Choroid plexus epithelial cell (primary cell): ENCODE measurements at places on chromosomes 2 and 18.

DNA sequence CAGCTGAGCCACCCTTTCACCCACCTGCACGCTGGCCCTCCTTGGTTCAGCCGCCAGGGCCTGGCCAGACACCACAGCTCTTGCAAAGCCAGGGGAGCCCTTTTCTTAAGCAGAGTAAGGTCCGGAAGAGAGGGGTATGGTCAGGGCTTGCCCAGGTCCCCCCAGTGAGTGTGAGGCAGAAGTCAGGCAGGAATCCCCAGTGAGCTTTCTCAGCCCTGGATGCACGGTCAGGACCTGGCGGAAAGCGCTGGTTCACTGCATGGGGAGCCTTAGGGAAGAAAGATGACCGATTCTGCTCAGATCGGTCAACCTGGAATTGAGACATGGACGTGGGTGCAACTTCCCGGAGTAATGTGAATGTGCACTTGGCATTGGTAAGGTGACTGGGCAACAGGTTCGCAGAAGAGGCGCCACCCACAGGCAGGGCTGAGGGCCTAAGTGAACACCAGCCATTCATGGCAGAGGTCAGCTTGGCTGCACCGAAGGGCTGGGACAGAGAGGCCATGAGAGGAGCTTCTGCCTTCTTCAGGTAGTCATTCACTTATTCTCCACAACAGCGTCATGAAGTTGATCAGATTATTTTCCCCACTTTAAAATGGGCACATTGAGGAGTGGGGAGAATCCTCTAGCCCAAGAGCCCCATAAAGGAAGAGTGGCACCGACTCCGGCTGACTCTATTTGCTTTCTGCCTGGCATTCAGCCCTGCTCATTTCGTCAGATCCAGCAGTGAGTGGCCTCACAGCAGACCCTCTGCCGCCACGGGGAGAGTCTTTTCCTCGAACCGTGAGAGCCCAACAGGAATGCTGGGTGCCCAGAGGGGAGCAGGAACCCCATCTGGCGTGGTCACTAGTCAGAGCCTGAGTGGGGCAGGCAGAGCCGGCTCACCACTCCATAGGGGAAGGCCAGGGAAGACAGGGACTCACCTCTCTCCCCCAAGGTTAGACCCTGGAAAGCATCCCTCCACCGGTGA lies 35.8 kb downstream of the SCTR start:
- no peak for DNase-seq

- no peak for DNase-seq
Measured at GRCh38 chr18:37254236-37254754, 311.3 kb downstream of the CELF4 start.

DNA sequence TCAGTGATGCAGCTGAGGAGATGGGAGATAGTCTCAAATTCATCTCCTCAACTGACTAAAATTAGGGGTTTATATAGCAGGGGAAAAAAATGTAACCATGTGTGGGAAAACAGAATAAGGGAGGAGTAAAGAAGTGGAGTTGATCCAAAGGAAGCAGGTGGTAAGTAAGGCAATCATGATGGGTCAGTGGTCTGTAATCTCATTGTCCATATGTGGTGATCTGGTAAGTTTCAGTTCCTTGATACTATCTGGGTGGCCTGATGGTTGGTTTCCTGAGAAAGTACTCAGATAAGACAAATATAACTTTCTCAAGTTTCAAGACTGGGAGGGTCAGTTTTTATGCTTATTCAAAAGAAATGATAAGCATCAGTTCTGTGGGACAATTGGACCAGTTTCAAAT lies 312.3 kb upstream of the KCNJ3 start:
- DNase-seq: no peak

GRCh38 chr2:232927793-232928550 lies 57.9 kb downstream of the SNORC start:
- DNase-seq: no peak

DNA sequence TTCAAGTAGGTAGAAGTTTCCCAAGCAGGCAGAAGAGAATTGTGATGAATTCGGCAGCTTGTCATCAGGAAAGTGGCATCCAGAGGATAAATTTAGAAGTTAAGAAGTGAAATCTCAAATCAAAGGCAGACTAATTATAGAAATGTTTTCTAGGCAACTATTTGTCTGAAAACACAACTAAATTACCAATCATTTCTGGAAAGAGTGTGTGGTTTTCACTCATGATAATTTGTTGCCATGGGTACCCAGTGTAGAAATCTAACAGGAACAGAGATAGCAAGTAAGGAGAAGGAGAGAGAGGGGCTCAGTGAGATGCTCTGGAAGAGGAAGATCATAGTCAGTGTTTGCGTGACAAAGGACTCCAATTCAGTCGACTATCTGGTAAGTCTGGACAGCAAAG lies 208.1 kb downstream of the NCKAP5 start:
- DNase-seq: no peak

DNA sequence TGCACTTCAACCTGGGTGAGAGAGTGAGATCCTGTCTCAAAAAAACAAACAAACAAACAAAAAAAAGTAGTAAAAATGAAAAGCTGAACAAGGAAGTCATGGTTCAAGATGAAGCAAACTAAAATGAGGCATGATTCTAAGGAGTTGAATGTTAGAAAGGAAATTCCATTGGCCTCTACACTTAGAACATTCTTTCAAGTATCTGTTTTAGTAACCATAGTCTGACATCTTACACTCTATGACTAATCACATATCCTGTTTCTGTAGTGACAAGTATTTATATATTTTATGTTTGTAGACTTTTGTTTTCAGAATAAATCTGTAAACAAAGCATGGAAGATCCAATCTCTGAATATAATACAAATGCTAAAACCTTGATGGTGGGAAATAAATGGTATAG lies 164.1 kb downstream of the KIAA1328 start:
- peak; percentile 81 for DNase-seq

DNA sequence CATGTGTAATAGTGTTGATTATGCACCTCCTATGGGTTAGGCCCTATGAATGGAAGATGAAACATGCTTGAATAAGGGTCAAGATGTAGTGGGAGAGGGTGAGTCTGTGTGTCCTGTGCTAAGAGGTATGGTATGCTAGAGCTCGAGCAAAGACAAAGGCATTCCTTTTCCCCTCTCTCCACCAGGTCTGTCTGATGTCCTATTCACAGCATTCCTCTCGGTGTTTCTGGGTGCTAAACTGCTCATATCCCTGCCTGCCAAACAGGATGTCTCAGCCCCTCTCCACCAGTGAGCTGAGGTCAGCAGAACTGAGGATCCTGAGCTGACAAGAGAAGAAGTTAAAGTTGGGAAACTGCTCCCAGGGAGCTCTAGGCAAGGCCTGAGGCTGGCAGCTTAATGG lies 344.9 kb downstream of the TSN start:
- DNase-seq: peak; percentile 4

- peak; percentile 74 for DNase-seq
Measured at GRCh38 chr2:189363559-189363958, 77.7 kb upstream of the WDR75 start.

DNA sequence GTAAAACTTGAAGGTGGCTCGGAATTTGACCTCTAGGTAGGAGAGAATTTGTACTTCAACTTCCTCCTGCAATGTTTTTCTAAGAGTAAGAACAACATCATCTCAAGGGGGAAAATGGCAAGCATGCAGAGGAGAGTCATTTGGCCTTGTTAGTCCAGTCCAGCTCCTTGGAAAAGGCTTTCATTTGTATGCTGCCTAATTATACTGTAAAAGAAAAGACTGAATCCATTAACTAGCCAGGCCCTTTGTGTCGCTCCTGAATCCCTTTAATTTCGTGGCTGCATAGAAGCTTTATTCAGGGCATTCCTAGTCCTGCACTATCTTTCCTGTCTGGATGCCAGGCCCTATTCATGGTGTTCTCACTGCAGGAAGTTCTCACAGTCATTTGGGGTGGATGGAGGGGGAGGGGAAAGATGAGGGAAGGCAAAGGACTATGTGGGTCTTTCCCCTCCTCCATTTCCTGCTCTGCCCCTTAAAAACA lies 36.0 kb downstream of the PHLPP1 start:
- DNase-seq: peak; percentile 60

GRCh38 chr2:168849610-168850009 lies 40.6 kb downstream of the SPC25 start:
- DNase-seq: peak; percentile 89

- DNase-seq: peak; percentile 27
Measured at GRCh38 chr18:23890589-23890988, 124.0 kb upstream of the TTC39C start.

DNA sequence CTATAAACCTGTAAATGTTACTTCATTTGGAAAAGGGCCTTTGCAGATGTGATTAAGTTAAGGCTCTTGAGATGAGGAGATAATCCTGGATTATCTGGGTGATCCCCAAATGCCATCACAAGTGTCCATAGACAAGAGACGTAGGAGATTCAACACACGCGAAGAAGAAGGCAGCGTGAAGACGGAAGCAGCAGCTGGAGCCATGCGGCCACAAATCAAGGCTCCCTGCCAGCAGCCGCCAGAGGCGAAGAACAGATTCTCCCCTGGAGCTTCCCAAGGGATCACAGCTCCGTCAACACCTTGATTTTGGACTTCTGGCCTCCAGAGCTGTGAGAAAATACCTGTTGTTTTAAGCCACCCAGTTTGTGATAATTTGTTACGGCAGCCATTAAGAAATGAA lies 11.0 kb upstream of the VAPA start:
- no peak for DNase-seq

- no peak for DNase-seq
Measured at GRCh38 chr2:112923237-112923966, 12.4 kb downstream of the IL37 start.

DNA sequence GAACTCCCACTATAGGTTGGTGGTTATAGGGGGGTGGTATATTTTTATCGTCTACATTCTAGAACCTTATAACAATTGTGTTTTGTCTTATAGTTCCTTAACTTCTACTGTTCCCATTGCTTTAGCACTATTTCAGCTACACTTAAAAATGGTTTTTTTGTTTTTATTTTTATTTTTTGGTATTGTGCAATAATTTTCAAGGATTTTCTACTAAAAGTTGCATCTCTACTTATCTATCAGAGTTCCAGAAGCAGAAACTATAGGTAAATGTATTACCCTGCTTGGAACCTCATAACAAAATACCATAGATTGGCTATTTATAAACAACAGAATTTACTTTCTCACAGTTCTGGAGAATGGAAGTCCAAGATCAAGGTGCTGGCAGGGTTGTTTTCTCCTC lies 981.6 kb upstream of the CNTNAP5 start:
- no peak for DNase-seq

DNA sequence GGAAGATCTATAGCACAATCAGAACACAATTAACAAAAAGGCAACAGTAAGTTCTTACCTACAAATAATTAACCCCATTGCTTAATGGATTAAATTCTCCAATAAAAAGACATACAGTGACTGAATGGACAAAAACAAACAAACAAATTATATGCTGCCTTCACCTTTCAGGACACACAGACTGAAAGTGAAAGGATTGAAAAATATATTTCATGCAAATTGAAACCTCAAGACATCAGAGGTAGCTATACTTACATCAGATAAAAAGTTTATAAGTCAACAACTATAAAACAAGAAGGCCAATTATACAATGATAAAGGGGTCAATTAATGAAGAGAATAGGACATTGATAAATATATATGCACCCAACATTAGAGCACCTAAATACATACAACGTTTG lies 741.2 kb upstream of the FAM98A start:
- no peak for DNase-seq

- no peak for DNase-seq
Measured at GRCh38 chr2:186691231-186691630, 2.6 kb upstream of the FAM171B start.

GRCh38 chr18:27249933-27250332 lies 64.8 kb upstream of the CHST9 start:
- no peak for DNase-seq

DNA sequence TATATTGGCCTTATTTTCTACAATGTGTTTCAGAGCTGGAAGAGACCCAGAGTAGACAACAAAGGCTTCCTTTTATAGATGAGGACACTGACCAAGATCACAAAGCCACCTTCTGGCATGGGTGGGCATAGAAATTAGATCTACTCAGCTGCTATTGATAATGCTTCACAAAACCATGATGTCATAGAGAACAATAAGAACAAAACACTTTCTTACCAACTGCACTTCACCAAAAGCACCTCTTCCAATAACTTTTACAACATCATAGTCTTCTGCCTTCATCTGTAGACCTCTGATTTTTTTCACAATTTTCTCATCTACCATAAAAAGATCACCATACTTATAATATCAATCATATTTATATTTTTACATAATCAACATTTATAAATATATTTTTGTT lies 58.1 kb downstream of the ROCK2 start:
- no peak for DNase-seq

- peak; percentile 67 for DNase-seq
Measured at GRCh38 chr2:28164280-28164801, 228.3 kb upstream of the FOSL2 start.

DNA sequence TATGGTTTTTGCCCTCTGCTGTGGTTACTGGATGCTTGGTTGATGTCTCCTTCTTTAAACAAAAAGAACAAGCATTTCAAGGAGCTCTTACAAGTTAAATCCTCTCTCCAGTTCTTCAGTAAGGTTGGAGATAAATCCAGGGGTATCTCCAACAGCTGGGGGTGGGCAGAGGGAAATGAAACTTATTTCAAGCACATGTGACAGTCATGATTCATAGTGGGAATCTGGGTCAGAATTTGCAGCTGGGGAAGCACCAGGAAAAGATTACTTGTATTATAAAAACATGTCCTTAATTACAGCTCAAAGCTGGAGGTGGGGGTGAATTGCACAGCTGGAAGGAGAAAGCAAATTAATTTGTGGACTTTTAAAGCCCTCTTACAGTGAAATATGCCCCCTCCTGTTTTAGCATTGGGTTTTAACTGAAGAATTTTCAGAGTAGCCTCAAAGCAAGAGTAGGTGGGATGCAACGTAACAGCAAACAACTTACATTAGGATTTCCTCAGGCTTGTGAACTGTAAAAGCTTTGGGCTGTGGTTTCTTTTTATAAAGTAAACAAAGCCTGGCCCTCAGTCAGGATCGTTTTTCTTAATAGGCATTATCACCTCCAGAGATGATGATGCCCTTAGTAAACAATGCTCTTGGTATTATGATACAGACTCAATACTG lies 596.4 kb downstream of the NYAP2 start:
- DNase-seq: peak; percentile 72

GRCh38 chr2:232415736-232416520 lies 9.3 kb downstream of the ALPG start:
- DNase-seq: no peak
